LNCaP clone FGC (cell line): ENCODE measurements at places on chromosomes 7 and 10.

DNA sequence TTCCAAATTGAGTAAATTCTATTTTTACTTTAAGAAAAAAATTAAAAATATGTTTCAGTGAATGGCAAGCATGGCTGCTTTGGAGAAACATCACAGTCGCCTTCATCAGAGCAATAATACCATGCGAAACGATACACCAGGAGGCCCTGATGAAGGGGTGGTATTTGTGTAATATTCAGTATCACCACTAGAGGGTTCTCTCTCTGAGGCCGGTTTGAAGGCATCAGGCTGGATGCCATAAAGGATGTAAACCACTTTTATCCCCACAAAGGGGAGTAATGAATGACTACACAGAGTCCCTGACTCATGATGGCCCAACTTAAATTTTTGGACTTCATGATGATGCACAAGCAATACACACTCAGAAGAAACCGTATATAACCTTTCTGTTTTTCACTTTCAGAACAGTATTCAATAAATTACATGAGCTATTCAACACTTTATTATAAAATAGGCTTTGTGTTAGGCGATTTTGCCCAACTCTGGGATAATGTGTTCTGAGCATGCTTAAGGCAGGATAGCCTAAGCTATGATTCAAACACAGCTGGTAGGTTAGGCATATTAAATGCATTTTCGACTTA is 95.5 kb downstream of the PPP1R17 start:
- peak; percentile 8 for DNase-seq

DNA sequence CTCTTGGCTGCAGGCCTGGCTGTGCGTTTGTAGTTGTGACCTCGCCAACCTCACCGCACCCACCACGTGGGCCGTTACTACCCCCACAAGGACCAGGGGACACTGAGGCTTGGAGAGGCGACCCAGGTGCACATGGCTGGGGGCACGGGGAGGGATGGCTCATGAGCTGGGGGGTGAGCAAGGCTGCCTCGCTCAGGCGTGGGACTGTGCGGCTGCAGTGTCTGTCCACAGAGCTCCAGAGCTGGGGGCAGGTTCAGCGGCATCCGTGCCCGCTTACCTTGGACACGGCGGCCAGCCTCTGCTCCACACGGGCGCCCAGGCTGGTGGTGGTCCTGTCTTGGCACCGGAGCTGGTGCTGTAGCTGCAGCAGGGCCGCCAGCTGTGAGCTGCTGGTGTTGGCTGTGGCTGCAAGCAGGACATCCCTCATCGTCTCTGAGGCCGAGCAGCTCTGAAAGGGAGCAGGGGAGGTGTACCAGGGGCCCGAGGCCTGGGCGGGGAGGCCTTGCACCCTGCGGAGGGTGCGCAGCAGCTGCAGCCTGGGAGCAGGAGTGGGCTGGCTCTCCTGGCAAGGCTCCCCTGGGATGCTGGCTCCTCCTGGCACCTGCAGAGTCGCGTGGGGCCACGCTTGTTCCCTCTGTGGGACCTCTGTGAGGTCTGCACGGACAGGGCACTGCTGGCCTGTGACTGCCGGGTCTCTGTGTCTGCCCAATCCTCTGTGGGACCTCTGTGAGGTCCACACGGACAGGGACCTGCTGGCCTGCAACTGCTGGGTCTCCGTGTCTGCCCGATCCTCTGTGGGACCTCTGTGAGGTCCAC is 60.0 kb upstream of the NKX6-2 start:
- no peak for DNase-seq

- no peak for DNase-seq
These were observed 30.7 kb downstream of the ELFN1 start for GRCh38 chr7:1700536-1701333.

DNA sequence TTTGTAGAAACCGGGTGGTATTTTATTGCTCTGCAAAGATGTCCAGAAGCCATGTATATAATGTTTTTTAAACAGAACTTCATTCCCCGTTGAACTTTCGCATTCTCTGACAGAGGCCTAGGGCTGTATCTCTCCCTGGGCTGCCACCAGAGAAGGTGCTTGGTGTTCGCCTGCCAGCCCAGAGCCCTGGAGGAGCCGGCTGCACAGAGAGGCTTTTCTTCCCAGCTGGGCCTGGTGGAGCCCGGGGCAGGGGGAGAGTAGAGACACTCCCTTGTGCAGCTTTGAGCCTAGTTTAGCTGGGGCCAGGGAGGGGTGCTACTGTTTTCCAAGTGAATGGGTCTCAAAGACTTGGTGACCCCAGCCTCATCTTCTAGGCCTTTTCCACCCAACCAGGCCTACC is 13.6 kb upstream of the TRIM8 start:
- no peak for DNase-seq

DNA sequence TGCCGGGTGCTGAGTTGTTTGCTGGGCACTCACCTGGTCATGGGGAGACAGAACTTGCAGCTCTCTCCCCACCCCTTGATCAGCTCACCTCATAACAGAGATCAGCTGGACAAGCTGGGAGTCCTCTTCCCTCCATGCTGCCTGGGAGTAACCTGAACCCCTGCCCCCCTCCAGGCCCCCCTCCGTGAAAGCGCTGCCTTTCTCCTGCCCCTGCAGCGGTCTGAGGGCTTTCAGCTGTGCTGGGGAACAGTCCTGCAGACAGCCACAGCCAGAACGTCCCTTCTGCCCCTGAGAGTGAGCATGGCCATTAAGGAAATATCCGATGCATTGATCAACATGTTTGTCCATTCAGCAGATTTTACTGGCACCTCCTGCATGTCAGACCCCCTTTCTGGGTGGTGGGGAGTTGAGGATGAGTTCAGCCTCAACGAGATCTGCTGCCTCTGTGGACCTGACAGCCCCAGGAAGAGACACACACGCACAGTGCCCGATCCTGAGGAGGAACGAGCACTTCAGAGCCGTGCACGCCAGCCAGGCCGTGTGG is 4.5 kb downstream of the FAM20C start:
- no peak for DNase-seq
